Stimulated activated CD4-positive, alpha-beta T cell treated with anti-CD3 and anti-CD28 coated beads, Interleukin-4, amount 100 ng/mL, for 24 hours (primary cell): ENCODE measurements at places on chromosomes 4 and X.

- no peak for DNase-seq
Measured at GRCh38 chr4:1053080-1053661, 41.7 kb downstream of the FGFRL1 start.

GRCh38 chr4:73230865-73231517 lies 27.6 kb downstream of the ANKRD17 start:
- no peak for DNase-seq

- DNase-seq = no peak
Measured at GRCh38 chr4:10276152-10276551, 159.6 kb upstream of the WDR1 start.

DNA sequence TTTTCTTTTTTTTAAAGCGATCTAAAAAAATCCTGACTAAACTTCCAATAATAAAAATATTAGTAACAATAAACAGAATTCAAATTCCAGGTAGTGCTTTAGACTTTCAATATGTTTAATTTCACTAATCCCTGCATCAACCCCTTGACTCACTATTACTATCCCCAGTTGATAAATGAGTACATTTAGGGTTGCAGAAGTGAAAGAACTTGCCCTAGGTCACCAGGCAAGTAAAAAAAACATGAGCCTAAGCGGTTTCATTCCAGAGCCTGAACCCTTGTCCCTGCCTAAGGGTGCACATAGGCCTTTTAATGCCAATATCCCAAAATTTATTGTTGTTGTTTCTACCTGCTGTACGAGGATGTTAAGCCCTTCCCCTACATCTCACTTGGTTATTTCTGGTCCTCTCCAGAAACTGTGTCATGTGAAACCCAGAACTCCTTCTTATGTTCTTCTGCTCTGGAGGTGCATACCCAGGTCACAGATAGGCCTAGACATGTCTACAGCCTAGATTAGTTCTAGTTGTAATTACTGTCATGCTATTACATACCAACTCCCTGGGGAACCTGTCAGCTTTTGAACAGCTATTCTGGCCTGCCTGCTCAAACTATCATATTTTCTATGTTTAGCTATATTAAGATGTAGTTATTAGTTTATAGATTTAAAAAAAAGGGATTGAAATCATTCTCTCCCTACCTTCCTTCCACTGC lies 244.5 kb upstream of the PITX2 start:
- DNase-seq = no peak

DNA sequence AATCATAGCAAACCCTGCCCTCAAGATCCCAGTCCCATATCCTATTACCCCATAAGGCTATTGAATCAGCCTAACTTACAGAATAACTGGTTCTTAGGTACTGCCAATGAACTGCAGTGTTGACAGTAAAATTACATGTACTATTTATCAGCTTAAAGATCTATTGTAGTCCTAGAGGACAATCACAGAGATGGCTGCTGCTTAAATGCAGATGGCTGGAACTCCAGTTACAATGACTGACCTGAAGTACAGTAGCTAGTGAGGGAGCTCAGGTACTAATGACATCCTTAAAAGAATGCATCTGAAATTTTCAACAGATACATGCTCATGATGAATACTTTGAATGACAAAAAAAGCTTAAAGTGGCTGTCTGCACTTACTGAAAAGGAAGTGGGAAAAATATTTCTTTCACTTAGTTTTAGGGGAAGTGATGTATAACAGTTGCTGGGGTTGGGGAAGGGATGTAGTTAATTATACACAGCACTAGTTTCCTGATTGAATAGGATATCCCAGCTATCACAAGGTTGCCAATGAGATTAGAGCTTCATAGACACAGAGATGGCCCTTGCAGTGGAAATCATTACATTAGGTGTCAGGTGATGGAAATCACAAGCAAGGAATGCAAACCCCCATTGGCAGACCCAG lies 42.0 kb downstream of the USP26 start:
- no peak for DNase-seq

- DNase-seq = no peak
Measured at GRCh38 chr4:163815776-163816175, 321.3 kb downstream of the TMA16 start.

DNA sequence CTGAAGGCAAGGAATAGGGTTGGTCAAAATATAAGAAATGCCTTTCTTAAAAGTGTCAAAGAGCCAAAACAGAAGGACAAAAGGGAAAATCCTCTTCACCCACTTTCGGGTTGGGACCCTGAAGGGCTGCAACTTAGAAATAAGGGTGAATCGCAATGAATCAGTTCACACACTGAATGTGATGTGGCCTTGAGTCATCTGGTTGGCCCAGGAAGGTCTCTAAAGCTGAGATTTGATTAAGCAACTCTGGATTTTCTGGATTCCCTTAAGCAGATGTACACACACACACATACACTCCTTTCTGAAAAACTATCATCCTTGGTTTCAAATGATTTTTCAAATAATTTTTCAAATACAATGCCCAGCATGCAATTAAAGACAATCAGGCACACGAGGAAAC lies 13.1 kb downstream of the TAB3 start:
- DNase-seq = no peak

GRCh38 chr4:2042204-2042946 lies 16.8 kb upstream of the NAT8L start:
- peak; percentile 30 for DNase-seq

- no peak for DNase-seq
Measured at GRCh38 chr4:150679018-150679764, 97.2 kb downstream of the MAB21L2 start.

DNA sequence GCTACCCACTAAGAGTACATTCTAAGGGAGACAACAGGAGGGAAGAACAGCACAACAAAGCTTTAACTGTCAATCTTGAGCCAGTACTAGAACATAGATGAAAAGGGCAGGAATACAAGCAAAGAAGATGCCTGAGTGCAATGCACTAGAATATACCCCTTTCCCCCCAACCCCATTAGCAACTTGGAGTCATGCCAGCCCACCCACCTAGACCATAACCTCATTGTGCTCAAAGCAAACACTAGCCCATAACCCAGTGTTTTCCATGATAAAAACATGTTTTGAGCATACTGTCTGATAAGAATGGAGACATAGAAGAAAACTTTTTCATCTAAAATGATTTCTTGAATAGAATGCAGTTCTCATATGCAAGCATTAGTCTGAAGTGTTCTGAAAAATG lies 183.2 kb downstream of the RAP1GDS1 start:
- no peak for DNase-seq

DNA sequence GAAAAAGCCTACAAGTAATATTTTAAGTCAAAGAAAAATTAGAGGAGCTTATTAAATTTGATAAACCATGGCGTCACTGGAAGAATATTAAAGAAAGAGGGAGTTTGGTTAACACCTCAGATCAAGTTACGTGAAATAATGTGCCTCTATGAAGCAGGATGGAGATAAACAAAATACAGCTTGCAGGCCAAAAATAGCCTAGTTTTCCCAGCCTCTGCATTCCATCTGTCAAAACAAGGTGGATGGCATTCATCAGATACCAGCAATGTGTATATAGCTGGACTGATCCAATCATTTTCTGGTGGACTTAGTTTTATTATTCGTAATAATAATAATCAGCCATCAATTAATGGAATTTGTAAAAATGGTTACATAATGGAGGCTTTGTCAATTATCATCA lies 230.7 kb downstream of the NR3C2 start:
- no peak for DNase-seq

GRCh38 chrX:3811331-3812311 lies 98.2 kb upstream of the PRKX start:
- DNase-seq = peak; percentile 58

DNA sequence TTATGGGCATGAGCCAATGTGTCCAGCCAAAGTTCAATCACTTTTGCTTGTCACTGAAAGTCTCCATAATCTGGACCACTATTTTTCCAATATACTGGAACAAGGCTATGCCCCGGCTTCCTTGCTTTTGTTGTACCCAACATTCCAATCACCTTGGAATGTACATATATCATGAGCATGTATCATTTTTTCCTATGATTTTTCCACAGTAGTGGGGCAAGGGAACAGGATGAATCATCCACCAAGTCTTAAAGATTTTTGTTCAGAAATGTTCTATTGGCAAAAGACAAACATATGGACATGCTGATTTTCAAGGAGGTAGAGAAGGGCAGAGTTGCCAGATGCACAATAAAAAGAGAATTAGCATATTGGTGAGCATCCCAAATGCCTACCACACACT lies 548.1 kb upstream of the INTU start:
- DNase-seq = no peak

DNA sequence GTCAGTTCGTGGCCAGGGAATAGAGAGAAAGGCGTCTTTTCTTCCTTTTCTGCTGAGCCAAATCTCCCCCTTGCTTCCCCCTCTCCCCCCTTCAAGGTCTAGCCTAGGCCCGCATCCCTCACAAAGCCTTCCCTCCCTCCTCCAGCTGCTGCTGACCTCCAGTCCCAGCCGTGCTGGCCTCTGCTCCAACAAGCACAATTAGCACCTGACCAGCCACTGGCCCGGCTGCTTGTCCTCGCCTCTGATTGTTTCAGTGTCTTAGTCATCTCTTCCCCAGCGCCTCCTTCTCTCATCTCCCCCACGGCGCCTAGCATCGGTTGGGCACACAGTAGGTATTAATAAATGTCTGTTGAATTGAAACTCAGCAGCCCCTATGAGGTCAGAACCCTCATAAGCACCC lies 4.2 kb downstream of the ELF4 start:
- no peak for DNase-seq

GRCh38 chrX:10926404-10926803 lies 184.7 kb upstream of the HCCS start:
- no peak for DNase-seq

GRCh38 chr4:79917246-79917645 lies 155.8 kb downstream of the ANTXR2 start:
- DNase-seq = peak; percentile 51

GRCh38 chr4:7101692-7102515 lies 34.0 kb upstream of the GRPEL1 start:
- DNase-seq = peak; percentile 62

GRCh38 chr4:184815046-184815877 lies 10.5 kb downstream of the ACSL1 start:
- DNase-seq = no peak

- DNase-seq = no peak
Measured at GRCh38 chrX:104660092-104660491, 94.1 kb downstream of the IL1RAPL2 start.

- DNase-seq = no peak
Measured at GRCh38 chrX:151694661-151695582, at the start of gene PRRG3. Gene PRRG3 (plus strand): TSS chrX:151695458. CDS start chrX:151698815, 3,357 bp downstream.

- no peak for DNase-seq
Measured at GRCh38 chr4:8185295-8185694, 13.8 kb upstream of the SH3TC1 start.

GRCh38 chr4:3767570-3768288 lies 1.5 kb downstream of the ADRA2C start:
- no peak for DNase-seq

DNA sequence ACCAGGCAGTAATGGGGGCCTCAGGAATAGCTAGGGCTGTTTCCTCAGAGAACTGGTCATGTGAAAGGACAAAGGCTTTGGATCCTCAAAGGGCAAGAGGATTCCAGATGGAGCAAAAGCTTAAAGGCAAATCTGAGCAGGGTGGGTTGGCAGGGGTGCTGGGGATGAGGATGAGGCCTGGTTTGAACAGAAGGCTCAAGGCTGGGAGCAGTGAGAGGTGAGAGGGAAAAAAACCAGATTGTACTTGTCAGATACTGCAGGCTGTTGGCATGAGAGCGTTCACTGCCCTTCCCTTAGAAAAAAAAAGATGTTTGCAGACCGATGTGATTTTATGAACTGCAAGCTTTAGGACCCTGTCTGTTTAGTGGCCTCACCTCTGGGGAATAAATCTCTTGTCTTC lies 75.3 kb upstream of the PLAC1 start:
- DNase-seq = no peak

DNA sequence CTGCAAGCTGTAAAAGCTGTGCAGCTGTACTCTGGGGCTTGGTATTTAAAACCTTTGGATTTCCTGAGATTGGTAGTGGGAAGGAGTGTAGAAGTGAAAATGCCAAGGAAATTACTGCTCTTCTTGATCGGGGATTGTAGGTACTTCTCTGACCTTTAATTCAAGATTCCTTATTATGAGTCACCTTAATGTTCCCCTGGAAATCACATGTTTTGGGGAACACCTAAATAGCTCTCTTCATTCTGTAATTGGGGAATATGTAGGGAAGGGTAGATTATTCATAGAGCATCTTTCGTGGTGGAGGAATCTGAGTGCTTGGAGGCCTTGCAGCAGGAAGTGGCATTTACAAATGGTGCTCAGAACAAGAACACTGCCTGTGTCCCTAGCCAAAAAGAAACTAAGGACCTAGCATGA lies 137.8 kb downstream of the UCHL1 start:
- DNase-seq = no peak

DNA sequence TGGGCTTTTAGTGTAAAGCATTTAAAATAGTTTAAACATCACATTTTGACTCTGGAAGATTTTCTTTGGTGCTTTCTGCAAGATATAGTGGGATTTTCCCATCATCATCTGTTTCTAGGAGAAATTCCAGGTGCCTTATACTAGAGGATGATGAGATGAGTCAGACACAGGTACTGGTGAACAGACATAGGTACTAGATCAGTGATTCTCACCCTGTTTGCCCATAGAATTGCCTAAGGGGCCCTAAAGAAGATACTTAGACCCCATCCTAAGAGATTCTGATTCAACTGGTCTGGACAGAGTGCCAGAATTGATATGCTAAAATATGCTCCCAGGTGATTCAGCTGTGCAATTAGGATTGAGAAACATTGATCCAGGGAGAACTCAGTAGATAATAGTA lies 9.7 kb downstream of the TSPAN7 start:
- no peak for DNase-seq

- no peak for DNase-seq
Measured at GRCh38 chr4:98204236-98204553, 57.0 kb upstream of the RAP1GDS1 start.

GRCh38 chr4:16194214-16194613 lies 32.1 kb downstream of the TAPT1 start:
- no peak for DNase-seq

DNA sequence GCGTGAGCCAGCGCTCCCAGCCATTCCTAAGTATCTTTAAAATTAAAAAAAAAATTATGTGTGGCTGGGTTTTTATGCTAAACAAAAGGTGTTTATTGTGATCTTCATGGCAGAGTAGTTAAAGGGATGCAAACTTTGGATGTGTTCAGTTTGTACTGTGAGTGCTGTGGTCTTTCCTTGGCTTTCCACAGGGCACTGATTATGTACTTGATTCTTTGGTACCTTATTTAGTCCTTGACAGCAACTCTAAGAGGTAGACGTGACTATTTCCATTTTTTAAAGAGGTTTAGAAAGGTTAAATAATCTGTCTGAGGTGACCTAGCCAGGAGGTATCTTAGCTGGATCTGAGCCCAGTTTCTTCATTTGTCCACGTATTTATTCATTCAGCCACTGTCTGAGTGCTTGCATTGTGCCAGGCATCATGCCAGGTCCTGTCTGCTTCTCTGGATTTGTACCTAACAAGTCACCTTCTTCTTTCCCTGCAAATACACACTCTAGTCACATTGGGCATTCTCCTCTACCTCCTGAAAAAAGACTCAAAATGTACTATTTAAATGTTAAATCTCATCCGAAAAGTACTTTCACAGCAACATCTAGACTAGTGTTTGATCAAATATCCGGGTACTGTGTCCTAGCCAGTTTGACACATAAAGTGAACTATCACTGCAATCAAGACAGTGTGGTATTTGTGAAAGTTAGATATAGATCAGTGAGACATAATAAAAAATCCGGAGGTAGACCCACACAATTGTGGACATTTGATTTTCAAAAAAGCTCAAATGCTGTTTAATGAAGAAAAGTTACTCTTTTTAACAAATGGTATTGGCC lies 31.5 kb downstream of the WWC2 start:
- no peak for DNase-seq
